ENCODE measurements at places on chromosomes 1 and 21.

DNA sequence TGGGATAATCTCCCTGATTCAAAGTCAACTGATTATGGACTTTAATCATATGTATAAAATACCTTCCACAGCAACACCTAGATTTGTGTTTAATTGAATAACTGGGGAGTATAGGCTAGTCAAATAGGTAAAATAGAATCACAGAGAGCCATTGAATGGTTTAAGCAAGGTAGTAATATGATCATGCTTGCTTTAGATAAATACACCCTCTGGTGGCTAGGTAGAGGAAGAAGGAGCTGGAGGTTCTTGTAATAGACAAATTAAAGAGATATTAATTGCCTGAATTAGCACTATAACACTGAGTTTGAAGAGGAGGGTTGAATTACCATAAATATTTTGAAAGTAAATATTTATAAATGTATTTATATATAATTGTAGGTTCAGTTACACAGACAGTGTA is 40.3 kb downstream of the DIRAS3 start:
- no peak for DNase-seq

DNA sequence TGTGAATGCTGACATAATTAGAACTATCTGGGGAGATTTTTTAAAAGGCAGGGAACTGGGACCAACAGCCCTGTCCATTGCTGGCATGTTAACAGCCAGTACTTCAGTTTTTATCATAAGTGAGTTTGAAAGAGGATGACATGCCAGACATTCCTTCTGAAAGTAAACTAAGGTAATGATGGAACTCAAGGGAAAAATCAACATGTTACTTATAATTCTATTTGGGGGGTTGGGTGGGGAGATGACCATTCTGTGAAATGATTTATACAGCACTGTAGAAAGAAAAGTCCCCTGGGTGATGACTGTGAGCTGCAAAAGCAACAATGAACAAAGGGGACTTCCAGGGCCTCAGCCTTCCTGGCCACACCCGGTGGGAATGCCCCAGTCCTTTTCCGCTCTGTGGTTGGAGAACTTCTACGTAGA is 5.4 kb upstream of the LAMC2 start:
- no peak for DNase-seq

DNA sequence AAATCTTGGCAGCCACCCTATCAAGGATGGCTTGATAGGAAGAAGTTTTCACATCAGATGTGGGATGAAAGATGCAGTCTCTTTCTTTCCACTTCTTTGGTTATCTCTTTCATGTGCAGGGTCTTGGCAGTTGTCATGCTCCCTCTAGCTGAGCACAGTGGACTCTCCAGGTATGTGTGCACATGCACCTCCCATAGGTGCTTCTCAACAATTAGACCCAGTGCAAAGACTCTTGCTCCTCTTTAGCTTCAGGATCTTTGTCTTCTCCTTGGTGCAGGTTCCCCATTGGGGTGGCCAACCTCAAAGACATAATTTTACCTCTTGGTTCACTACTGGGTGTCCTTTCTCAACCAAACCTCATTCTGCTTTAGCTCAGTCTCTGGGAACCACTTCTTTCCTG is 80.7 kb downstream of the TBX15 start:
- DNase-seq: no peak

- no peak for DNase-seq
These were observed 65.9 kb downstream of the LAMC1 start for GRCh38 chr1:183089025-183089639.

DNA sequence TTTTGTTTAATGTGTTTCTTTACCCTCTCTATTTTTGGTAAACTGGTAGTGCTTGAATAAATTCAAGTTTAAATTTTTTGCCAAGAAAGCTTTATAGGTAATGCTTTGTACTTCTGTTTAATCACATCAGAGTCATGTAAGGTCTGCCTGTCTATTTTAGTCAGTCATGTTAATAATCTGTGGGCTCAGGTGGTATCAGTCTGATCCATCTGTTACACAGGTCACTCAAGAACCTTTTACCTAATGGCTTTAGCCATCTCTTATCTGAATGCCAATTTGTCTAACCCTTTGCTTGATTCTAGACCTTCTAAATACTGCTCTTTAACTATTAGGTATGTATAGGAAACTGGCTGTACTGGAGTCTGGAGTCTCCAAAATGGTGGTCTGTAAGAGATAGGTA is 16.6 kb downstream of the MDM4 start:
- DNase-seq: no peak

DNA sequence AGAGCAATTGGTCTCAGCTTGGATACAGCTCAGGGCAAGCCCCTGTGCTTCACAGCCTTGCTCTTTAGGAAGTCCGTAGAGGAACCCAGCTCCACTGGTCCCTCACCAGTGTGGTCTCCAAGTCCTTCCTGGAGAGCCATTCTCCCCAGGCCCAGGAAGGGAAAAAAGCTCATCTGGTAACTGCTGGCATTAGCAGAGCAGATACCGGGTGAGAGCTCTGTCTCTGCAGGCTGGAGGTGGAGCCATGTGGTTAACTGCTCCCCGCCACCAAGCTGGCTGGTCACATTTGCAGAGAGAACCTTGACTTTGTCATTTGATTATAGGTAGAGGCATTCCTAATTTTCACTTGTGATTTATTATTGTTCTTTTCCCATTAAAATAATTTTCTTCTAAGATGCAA is 169.6 kb downstream of the ROR1 start:
- no peak for DNase-seq

GRCh38 chr1:202125611-202126010 is 2.9 kb downstream of the GPR37L1 start:
- no peak for DNase-seq

DNA sequence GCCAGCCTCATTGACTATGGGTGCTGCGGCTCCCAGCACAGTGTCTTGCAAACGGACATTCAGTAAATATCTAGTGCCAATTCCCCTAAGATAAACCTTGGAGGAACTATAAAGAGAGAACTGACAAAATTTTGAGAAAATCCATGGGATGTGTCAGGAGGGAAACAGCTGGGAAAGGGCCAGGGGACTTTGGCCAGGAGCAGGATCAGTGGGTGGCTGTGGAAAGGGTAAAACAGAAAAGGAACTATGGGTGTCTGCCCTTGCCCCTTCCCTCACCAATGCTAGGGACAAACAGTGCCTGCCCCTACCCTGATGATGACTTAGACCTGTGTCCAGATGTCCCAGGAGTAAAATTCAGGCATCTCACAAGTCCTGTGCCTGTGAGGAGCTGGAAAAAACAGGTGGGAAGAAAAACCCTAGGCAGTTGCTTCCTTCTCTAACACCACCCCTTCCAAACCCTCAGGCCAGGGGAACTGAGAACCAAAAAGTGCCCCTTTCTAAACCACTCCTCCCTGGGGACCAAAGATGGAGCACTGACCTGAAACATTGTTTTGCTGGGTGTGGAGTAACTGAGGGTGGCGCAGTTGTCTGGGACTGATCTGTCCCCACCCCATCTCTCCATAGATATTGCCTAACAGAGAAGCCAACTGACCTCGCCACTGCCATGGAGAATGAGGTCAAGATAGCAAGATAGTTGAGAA is 22.1 kb upstream of the IFNAR2 start:
- DNase-seq: no peak

DNA sequence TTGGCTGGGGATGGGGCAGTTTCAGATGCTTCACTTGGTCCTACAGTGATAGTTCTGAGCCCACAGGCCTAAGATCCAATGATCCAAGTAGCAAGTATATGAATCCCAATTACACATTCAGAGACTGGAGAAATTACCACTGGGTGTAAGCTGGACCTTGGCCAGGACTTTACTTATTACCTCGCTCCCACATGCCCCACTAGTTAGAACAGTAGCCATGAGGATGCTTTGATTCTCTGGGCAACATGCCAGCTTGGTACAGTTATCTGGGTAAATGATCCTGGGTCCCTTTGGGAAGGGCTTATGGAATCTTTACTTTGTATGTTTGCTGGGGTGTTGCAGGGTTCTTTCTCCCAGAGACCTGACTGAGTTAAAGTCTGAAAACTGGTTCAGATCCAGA is 5.0 kb upstream of the FCAMR start:
- no peak for DNase-seq

GRCh38 chr1:211703812-211704537 is 28.6 kb upstream of the NEK2 start:
- no peak for DNase-seq

GRCh38 chr1:185208626-185209180 is 51.7 kb downstream of the SWT1 start:
- no peak for DNase-seq

GRCh38 chr1:101174722-101175121 is 62.1 kb upstream of the S1PR1 start:
- DNase-seq: no peak

GRCh38 chr1:170131450-170131849 is 14.3 kb upstream of the NTMT2 start:
- DNase-seq: no peak

DNA sequence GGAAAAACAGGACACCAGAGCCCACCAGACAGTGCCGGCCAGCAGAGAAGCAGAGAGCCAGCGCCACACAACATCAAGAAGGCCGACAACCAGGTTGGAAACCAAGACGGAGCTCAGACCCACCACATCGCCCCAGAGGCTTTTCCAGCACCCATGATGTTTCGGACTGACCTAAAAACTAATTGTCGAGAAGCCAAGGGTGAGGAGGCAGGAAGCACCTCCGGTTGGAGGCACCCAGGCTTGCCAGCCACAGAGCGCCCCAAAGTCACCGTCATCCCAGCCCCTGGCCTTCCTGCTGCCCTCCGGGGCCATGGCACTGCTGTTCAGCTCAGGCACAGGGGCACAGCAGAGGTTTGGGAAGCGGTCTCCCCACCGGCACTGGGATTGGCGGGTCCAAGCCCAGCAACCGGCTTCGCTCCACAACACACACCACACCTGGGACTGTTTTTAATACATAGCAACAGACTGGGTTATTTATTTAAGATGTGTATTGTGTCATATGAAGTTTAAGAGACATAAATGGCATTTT is 67.2 kb downstream of the SLC37A1 start:
- no peak for DNase-seq

DNA sequence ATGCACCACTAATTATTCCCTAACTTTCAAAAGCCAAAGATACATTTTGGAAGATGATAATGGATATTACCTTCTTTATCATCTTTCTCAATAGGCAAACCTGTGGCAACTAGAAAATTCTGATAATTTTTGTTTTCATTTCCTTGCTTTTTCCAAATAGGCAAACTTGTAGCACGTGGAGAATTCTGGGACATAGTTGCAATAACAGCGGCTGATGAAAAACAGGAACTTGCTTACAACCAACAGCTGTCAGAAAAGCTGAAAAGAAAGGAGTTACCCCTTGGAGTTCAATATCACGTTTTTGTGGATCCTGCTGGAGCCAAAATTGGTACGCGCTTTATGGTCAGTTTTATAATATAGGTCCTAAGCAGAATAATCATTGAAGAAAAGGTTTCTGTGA is 1.5 kb downstream of the FPGT start:
- no peak for DNase-seq

DNA sequence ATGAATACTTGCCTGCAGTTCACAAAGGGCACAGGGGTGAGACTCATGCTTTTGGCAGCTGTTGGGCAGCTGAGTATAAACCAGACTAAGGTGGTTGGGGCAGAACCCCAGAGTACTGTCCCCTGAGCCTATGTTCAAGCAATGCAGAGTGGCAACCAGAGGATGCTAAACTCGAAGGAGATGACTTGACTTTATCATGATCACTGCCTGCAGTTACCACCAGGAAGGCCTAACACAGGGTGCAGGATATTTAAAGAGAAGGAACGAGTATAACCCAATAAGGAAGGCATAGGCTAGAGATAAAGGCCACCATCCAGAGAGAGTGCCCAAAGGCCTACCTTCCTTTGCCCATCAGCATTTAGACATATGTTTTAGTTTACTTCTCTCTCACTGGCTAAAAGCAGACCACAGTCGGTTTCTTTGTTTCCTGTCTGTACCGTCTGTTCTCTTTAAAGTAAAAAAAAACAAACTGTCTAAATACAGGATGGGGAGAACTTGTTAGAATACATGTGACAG is 83.3 kb downstream of the MPZL1 start:
- no peak for DNase-seq

Measured in iPS DF 19.7 (cell line).